Thymus (tissue), 14 donors: ENCODE measurements at places on chromosomes 7 and 10. TPM values are rescaled to one million over a fixed set of nuclear protein-coding genes. Genes with fewer than 3 reads are reported as not detected.

GRCh38 chr7:77866786-77867536 is 68.4 kb downstream of the PHTF2 start:
- no peak overlapping the region for H3K4me3 ChIP-seq
- no peak for DNase-seq
- H3K27ac ChIP-seq, result no peak overlapping the region
- H3K36me3 ChIP-seq, result no peaks in the 10 kb centered on the region
- no peaks in the 10 kb centered on the region for H3K4me1 ChIP-seq

- H3K4me1 ChIP-seq, result no peaks in the 10 kb centered on the region
- no peak for DNase-seq
- H3K27me3 ChIP-seq, result no peaks in the 10 kb centered on the region
- no peak overlapping the region for H3K4me3 ChIP-seq
- H3K27ac ChIP-seq, result no peak overlapping the region
- no peaks in the 10 kb centered on the region for H3K36me3 ChIP-seq
Observed at GRCh38 chr10:25565570-25565969, 368.5 kb upstream of the MYO3A start.

GRCh38 chr10:28396331-28396730 is 93.5 kb upstream of the MPP7 start:
- H3K36me3 ChIP-seq, result no peaks in the 10 kb centered on the region
- no peaks in the 10 kb centered on the region for H3K27me3 ChIP-seq
- no peak for DNase-seq
- H3K27ac ChIP-seq, result no peak overlapping the region

GRCh38 chr7:129657363-129657762 is 45.8 kb downstream of the NRF1 start:
- no peaks in the 10 kb centered on the region for H3K4me1 ChIP-seq
- H3K27ac ChIP-seq, result no peak overlapping the region
- H3K4me3 ChIP-seq, result no peak overlapping the region
- peaks cover 49% of the 10 kb centered on the region for H3K36me3 ChIP-seq
- no peaks in the 10 kb centered on the region for H3K27me3 ChIP-seq

The PPRC1 gene
- total RNA-seq, result 7.6 TPM

GRCh38 chr10:95241533-95241932 is 47.5 kb downstream of the ACSM6 start:
- H3K36me3 ChIP-seq, result no peaks in the 10 kb centered on the region
- peaks cover 41% of the 10 kb centered on the region for H3K4me1 ChIP-seq
- no peak for DNase-seq
- H3K27ac ChIP-seq, result no peak overlapping the region

The GHRHR gene
- 0.42 TPM for total RNA-seq

- no peaks in the 10 kb centered on the region for H3K4me1 ChIP-seq
- no peak overlapping the region for H3K4me3 ChIP-seq
- no peaks in the 10 kb centered on the region for H3K27me3 ChIP-seq
- no peaks in the 10 kb centered on the region for H3K36me3 ChIP-seq
- DNase-seq, result no peak
Observed at GRCh38 chr10:84548869-84549268, 220.5 kb downstream of the CCSER2 start.

DNA sequence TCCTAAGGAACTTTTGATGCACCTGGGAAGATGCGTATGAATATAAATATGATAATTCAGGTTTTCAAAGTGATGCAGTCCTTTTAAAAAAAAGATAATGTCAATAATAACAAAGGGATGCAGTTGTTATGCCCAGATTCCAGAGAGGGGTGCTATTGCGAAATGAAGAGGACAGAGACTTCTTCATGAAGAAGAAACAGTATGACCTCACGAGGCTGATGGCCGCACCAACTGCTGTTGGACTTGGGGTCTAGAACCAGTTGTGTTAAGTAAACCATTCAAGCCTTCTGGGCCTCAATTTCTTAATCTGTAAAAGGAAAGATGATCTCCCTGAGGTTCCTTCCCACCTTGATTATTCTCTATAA is 55.1 kb downstream of the LYZL2 start:
- no peak for DNase-seq
- no peaks in the 10 kb centered on the region for H3K4me1 ChIP-seq
- H3K4me3 ChIP-seq, result no peak overlapping the region
- no peak overlapping the region for H3K27ac ChIP-seq
- H3K27me3 ChIP-seq, result no peaks in the 10 kb centered on the region
- H3K36me3 ChIP-seq, result no peaks in the 10 kb centered on the region

DNA sequence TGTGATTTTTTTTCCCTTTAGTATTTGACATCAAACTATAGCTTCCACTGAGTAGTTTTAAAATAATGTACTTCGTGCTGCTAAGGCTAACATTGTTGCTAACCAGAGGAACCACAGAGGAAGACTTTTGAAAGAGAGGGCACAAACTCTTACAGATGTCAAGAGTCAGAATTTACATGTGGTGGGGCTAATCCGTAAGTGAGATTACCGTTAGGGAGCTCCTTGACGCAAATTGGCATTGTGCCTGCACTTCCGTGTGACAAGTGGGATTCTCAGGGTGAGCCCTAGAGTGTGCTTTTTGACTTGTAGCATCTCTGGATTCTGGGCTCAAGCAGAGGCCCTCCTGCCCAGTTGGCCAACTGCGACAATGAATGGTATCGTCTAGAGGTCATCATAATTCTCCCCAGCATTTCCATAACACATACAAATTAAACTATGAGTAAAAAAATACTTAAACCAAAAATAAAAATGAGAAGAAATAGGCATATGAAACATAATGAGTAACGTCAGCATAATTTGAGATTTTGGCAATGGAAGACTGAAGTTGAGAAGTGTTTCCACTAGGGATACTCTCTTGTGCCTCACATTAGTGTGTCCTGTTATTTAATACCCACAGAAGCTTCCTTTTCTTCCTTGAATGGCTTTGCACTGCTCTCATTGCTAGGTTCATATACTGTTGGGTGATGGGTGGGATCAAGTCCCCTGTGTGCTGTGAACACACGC is 164.0 kb downstream of the SDK1 start:
- no peak overlapping the region for H3K4me3 ChIP-seq
- no peak overlapping the region for H3K27ac ChIP-seq
- no peaks in the 10 kb centered on the region for H3K27me3 ChIP-seq
- no peak for DNase-seq
- H3K4me1 ChIP-seq, result no peaks in the 10 kb centered on the region

DNA sequence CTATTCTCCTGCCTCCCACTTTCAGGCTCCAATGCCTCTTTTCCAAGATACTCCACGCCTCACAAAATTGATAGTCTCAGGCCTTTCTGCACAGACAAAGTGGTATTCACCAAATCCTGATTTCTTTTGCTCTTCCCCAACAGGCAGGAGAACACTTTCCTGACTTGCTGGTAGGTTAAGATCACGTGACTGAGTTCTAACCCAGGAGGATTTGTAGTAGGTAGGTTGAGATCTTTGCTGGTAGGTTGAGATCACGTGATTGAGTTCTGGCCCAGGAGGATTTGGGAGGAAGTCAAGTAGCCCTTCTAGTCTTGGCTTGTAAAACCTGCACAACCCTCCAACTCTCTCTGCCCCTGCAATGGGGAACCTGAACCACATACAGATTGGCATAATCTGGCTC is 741.5 kb downstream of the TYW1 start:
- no peak overlapping the region for H3K27ac ChIP-seq
- no peaks in the 10 kb centered on the region for H3K36me3 ChIP-seq

DNA sequence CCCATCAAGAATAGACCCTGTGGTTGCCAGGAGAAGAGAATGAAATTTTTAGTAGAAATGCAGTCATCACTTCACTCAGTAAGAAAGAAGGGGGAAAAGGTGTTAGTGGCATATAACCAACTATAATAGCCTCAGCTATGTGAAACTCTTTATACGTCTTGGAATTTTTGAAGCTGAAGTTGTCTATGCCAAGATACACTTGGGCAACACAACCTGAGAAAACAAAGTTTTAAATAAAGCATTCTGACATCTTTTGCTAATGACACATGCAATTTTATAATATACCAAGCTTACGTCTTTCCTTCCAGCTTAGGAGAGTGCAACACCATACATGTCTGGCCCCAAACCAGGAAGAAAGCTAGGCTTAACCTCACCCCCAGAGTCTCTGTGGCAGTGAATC is 40.8 kb upstream of the ZNF438 start:
- H3K4me1 ChIP-seq, result peaks cover 9% of the 10 kb centered on the region
- no peak overlapping the region for H3K4me3 ChIP-seq
- H3K27ac ChIP-seq, result no peak overlapping the region
- H3K27me3 ChIP-seq, result no peaks in the 10 kb centered on the region

DNA sequence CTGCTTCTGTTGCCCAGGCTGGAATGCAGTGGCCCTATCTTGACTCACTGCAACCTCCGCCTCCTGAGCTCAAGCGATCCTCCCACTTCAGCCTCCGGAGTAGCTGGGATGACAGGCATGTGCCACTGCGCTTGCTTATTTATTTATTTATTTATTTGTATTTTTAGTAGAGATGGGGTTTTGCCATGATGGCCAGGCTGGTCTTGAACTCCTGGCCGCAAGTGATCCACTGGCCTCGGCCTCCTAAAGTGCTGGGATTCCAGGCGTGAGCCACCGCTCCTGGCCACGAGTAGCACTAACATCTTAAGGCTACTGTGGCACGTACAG is 70.9 kb downstream of the CARD11 start:
- H3K27ac ChIP-seq, result no peak overlapping the region
- H3K36me3 ChIP-seq, result peaks cover 9% of the 10 kb centered on the region
- no peak for DNase-seq
- no peak overlapping the region for H3K4me3 ChIP-seq
- no peaks in the 10 kb centered on the region for H3K27me3 ChIP-seq

The EVX1 gene
- not detected for total RNA-seq

DNA sequence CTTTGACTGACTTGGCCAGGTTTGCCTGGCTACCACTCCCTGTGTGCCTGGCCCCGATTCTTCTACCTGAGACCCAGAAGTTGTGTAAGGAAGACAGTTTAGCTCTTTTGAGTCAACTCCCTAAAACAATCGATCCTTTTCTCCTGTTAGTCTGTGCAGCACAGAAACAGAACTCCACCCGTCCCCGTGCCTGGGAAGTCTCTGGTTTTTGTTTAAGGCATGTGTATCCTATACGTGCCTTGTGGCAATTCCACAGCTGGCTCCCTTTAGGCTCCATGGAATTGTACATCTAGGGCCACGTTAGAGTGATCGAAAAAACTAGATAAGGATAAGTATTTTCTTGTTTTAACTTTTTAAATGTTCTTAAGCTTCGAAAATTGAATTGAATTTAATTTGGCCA is 131.6 kb downstream of the BICC1 start:
- H3K4me3 ChIP-seq, result no peak overlapping the region
- no peaks in the 10 kb centered on the region for H3K27me3 ChIP-seq
- DNase-seq, result no peak
- no peaks in the 10 kb centered on the region for H3K4me1 ChIP-seq
- no peaks in the 10 kb centered on the region for H3K36me3 ChIP-seq

- no peak for DNase-seq
- H3K4me3 ChIP-seq, result no peak overlapping the region
- H3K27ac ChIP-seq, result no peak overlapping the region
Observed at GRCh38 chr7:24361001-24361400, 77.0 kb downstream of the NPY start.

The ASB13 gene
- 3.3 TPM for total RNA-seq

DNA sequence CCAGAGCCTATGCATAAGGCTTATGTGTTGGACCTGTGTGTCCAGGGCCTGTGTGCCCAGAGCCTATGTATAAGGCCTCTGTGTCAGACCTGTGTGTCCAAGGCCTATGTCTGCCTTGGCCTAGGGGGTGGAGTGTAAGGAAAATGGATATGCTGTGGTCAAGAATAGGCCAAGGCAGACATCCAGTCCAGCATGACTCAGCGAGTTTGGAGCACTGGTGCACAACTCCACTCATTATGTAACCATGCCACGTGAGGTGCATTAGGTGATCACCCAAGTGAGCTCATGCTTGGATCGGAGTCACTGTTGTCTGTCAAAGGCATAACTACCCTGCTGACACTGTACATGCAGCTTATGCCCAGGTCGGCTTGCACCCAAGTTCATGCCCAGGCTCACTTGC is 238.9 kb downstream of the CACNA2D1 start:
- H3K27ac ChIP-seq, result no peak overlapping the region
- H3K4me1 ChIP-seq, result no peaks in the 10 kb centered on the region
- no peaks in the 10 kb centered on the region for H3K27me3 ChIP-seq
- no peaks in the 10 kb centered on the region for H3K36me3 ChIP-seq
- no peak overlapping the region for H3K4me3 ChIP-seq
- DNase-seq, result no peak

The SRRM3 gene
- total RNA-seq, result 0.05 TPM

The MYO3A gene
- 3.0 TPM for total RNA-seq

DNA sequence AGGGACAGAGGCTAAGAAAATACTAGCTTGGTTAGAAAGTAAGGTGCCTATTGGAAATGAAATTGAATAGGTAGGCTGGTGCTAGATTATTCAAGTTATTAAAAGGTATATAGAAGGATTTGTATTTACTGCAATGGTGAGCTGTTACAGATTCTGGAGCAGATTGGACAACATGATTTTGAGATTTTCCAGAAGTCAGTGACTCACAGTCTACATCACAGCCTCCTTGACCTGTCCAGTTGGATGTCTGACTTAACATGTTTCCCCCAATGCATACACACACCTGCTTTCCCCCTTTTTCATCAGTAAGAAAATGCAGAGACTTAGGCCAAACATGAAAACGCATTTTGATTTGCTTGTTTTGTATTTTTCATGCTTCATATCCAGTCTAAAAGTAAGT is 33.4 kb downstream of the STARD3NL start:
- no peaks in the 10 kb centered on the region for H3K4me1 ChIP-seq
- no peak for DNase-seq
- peaks cover 3% of the 10 kb centered on the region for H3K36me3 ChIP-seq
- H3K4me3 ChIP-seq, result no peak overlapping the region
- H3K27ac ChIP-seq, result no peak overlapping the region
- no peaks in the 10 kb centered on the region for H3K27me3 ChIP-seq

The CRYGN gene
- 1.2 TPM for total RNA-seq

- H3K4me1 ChIP-seq, result no peaks in the 10 kb centered on the region
- DNase-seq, result no peak
- peaks cover 23% of the 10 kb centered on the region for H3K36me3 ChIP-seq
- no peak overlapping the region for H3K4me3 ChIP-seq
- no peaks in the 10 kb centered on the region for H3K27me3 ChIP-seq
Observed at GRCh38 chr7:25118048-25118753, 6.9 kb downstream of the CYCS start.

DNA sequence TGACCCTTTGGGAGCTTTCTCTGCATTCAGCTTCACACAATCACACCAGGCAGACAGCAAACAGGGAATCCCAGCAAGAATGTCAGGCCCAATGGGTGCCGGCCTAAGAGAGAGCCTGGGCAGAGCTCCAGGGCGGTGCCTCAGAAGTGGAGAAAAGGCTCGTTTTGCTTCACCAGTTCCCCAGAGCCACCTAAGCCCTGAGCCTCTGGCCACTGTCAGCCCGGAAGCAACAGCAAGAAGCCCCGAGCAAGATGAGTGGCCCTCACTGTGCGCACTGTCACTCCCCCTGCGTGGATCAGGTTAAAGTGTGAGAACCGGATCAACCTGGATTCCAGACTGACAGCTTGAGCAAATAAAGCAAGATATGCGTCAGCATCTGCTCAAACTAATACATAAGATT is 14.7 kb downstream of the CNPY1 start:
- no peak overlapping the region for H3K4me3 ChIP-seq
- no peaks in the 10 kb centered on the region for H3K36me3 ChIP-seq
- no peak overlapping the region for H3K27ac ChIP-seq
- peaks cover 96% of the 10 kb centered on the region for H3K27me3 ChIP-seq
